Stimulated activated CD8-positive, alpha-beta memory T cell treated with anti-CD3 and anti-CD28 coated beads, Interleukin-2, amount 100 ng/mL, for 1 hour (primary cell): ENCODE measurements at places on chromosomes 4 and X.

DNA sequence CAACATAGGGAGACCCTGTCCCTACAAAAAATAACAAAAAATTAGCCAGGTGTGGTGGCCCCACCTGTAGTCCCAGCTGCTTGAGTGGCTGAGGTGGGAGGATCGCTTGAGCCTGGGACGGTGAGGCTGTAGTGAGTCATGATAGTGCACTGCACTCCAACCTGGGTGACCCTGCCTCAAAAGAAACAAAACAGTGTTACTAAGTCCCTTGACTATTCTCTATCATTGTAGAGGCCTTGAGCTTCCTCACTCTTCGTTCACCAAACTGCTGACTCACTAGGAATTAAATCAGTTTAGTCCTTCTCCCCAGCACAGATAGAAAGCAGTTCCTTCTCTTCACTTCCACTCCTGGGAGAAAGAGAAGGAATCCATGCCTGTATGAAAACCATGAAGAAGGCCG, 14.5 kb downstream of the CDS1 start:
- no peak for DNase-seq

DNA sequence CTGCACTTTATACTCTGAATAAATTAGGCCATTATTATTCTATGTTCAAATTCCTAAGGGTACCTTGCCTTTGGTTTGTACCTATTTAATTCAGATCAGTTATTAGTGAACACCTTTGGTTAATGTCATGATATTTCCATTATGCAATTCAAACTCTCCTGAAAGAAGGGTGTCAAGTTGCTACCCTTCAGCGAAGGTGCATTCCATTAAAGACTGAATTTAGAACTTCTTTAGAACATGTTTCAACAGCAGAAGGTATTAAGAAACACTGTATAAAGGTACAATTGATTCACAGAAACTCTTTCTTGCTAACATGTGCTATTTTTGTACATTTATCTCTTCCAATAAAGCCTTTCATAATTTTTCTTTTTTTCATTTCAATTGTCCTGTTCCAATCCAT, 1545.4 kb upstream of the PCDH10 start:
- no peak for DNase-seq

DNA sequence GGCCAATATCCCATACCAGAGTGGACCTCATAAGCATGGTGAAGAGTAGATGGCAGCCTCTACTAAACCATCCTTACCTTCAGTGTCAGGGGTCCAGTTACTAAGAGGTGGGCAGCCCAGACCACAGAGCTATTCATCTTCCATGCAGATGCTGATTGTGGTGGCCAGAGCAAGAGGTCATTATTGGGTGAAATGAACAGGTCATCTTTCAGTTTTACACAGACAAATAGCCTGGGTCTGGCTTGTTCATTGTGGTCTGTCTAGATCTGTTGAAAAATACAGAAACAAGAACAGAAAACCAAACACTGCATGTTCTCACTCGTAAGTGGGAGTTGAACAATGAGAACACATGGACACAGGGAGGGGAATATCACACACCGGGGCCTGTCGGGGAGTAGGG, 71.3 kb downstream of the PAK3 start:
- DNase-seq = no peak

DNA sequence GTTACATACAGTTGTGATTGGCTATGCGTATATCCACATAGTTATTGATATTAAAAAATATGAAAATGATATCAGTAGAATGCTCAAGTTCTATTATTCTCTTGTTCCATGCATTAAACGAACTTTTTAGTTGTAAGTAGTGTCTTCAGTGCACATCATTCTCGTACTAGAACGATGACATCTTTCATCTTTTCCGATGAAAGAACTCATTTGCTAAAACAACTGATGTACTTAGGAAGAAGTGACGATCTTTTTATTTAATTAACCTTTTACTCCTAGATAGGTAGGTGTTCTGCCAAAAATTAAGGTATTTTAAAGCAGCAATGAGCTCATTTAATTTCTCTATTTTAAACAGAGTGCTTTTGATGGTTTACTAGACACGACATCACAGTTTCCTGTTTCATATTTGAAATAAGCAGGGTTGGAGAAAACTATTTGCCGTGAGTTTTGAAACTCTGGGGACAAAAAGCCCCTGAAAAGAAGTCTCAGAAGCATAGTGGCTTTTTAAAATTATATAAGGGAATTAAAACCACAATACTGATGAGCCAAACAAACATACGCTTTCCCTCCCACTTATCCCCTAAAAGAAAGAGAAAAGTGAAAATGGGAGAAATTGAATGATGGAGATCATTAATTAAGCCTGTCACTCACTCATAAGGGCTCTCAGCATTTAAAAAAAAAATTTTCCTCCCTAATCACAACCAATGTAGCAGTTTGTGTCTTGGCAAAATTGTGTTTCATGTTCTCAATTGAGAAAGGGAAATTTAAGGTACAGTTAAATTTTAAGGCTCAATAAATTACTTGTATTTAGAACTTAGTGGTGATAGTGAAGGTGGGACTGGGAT, 25.6 kb downstream of the SPRY1 start:
- no peak for DNase-seq

GRCh38 chrX:150225756-150226155, 137.4 kb upstream of the MAMLD1 start:
- no peak for DNase-seq

GRCh38 chrX:31832263-31832662, 760.4 kb upstream of the FTHL17 start:
- DNase-seq = no peak

- no peak for DNase-seq
Observed at GRCh38 chr4:80307774-80308465, 27.6 kb upstream of the CFAP299 start.

GRCh38 chr4:151204925-151205524, 71.9 kb upstream of the PRSS48 start:
- no peak for DNase-seq

DNA sequence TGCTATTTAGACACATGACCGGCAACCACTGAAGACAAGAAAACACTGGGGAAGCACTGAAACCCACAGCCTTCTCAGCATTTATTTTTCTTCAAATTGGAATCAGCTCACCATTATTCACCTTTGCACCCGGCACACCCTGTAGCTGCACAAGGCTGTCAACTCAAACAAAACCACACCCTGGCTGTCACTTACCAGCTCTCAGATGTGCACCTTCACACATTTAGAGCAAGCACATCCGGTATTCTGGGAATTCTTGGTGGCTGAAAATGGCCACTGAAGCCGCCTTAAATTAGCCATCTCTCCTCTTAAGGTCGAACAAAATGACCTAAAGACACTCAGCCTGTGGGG, 5.9 kb downstream of the ZFYVE28 start:
- peak; percentile 47 for DNase-seq

DNA sequence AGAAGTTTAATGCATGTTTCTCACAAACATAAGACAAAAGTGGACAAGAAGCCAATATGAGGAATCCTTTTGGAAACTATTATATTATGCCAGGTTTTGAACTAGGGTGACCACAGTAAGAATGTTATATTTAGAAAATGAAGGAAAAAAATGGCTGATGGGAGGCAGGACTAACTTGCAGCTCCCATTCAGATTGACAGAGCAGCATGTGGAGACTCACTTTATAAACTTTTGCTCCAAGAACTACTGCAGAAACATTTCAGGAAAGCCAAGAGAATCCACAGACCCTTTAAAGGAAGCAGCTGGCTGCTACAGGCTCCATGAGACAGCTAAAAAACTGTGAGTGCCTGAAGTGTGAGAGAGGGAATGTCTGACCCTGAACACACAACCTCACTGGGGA, 738.6 kb upstream of the GRIA3 start:
- no peak for DNase-seq

DNA sequence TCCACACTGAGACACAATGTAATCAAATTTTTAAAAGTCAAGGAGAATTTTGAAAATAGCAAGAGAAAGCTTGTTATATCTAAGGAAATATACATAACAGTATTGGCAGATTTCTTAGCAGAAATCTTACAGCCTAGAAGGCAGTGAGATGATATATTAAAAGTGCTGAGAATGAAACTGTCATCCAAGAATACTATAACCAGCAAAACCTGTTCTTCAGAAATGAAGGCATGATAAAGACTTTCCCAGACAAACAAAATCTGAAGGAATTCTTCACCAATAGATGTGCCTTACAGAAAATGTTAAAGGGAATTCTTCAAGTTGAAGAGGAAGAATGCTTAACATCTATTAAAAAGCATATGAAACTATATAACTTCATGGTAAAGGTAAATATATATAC, 73.6 kb downstream of the CPEB2 start:
- no peak for DNase-seq
